ENCODE measurements at places on chromosomes 16 and 17.

DNA sequence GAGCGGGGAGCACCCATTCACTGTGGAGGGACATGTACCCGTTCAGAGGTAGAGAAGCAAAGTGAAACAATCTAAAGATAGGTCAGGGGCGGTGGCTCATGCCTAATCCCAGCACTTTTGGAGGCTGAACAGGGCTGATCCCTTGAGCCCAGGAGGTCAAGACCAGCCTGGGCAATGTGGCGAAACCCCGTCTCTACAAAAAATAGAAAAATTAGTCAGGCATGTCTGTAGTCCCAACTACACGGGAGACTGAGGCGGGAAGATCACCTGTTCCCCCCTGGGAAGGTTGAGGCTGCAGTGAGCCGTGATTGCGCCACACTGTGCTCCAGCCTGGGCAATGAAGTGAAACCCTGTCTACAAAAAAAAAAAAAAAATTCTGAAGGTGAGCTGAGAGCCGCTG lies 21.7 kb downstream of the MYL4 start:
- DNase-seq, result no peak

GRCh38 chr17:63075969-63076368 lies 109.9 kb downstream of the TANC2 start:
- no peak for DNase-seq

DNA sequence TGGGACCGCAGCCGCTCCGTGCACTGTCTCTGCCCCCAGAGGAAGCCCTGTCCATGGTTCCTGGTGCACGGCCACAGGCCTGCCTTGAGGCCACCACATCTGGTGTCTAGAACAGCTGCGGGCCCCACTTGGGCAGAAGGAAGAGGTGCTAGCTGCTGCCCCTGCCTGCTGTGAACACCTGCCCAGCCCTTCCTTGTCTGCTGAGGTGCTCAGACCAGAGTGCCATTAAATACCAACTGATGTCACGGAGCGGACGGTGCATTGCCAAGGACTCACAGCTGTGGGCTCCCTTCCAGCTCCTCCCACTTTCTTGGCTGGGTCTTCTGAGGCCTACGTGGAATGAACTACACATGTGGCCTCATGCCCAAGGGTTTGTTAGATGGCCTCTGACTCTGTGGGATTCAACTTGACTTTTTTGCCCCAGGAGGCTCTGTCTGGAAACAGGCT lies 146.1 kb downstream of the RAB11FIP4 start:
- DNase-seq, result no peak

- DNase-seq, result no peak
Measured at GRCh38 chr17:1709403-1709951, 700 bp downstream of the TLCD2 start.

DNA sequence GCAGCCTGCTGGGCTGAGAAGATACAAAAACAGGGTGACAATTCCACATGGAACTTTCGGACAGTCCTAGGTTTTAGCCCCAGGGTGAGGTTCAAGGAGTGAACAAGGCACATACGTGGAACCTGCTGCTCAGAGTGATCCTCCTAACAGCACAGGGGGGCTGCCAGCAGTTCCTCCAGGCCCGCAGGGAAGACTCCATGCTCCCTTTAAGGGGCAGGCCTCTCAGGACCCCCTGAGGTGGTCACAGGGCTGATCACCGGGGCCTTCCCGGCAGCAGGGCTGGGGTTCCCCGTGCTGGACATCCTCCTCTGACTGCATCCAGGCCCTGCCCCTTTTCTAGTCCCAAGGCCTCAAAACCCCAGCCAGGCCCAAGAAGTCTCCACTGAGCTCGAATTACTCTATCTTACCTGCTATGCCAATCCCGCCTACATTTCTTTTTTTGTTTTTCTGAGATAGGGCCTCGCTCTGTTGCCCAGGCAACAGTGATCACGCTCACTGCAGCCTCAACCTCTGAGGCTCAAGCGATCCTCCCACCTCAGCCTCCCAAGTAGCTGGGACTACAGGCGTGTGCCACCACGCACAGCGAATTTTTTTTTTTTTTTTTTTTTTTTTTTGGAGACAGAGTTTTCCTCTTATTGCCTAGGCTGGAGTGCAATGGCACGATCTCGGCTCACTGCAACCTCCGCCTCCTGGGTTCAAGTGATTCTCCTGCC lies 10.4 kb downstream of the CANT1 start:
- no peak for DNase-seq

- no peak for DNase-seq
Measured at GRCh38 chr16:65667011-65667578, 545.2 kb upstream of the CDH11 start.

GRCh38 chr17:29113334-29113733 lies 66.9 kb downstream of the MYO18A start:
- no peak for DNase-seq

DNA sequence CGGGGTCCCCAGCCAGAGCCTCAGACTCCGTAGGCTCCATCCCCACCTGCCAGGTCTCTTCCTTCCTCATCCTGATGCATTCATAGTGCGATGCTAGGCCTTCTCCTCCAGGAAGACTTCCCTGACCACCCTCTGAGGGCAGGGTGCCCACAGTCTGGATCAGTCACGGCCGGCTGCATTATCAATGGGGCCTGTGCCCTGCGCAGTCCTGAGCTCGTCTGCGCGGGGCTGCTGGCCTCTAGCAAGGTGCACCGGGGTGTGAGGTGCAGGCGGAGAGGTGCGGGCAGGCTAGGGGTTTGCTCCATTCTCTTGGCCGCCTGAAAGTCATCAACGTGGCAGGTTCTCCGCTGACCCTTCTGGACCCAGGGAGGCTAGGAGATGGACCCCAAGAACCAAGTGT lies 56.9 kb upstream of the ACSF3 start:
- no peak for DNase-seq

GRCh38 chr16:89383095-89384003 lies 107.0 kb downstream of the ANKRD11 start:
- DNase-seq, result no peak
